ENCODE measurements at places on chromosomes 12 and 14. TPM values are rescaled to one million over a fixed set of nuclear protein-coding genes. Genes with fewer than 3 reads are reported as not detected.
A peak's percentile ranks its signal among the peaks of the same experiment; 100 is the strongest.

DNA sequence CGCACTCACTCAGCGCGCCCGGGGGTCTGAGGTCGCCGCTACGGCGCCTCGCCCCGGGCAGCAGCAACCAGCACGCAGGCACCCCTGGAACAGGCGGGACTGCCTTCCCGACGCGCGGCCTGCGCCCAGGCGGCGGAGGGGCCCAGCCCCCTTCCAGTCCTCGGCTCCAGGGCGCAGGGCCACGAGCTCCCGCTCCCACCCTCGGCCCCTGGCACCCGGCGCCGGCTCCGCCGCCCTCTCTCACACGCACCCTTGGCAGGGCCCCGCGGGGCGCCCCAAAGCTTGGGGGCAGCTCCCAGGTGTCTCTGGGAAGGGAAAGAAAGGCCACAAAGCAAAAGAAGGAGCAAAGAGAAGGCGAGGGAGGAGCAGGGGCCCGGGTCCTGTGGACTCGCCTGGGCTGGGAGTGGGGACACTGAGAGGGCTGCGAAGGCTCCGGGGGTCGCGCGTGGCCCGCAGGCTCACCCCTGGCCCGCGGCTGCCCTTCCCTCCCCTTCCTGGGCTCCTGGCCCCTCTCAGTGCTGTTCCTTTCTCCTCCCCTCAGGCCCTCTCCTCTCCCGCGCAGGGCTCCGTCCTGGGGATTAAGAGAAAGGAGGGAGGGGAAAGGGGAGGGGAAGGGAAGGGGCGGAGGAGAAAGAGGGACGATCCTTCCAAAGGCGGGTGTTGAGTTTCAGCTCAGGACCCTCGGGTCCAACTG is 907 bp upstream of the EFS start:
- DNase-seq = no peak
- H3K36me3 ChIP-seq = peaks cover 8% of the 10 kb centered on the region
- H3K27ac ChIP-seq = peak overlapping the region; percentile 83

DNA sequence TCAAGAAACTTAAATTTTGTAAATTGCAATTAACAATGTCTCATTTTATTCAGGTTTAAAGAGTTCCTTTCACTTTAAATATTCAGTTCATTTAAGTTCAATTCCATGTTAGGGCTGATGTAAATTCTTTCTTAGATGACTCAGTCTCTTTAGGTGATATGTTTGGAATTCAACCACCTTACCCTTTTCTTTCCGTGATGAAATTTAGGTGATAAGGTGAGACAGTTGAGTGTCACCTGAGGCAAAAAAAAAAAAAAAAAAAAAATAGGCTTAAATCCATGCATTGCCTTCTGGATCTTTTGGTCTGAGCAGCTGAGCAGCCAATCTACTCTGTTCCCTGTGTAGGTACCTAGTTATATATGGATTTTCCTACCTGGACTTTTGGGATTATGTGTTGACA is 299.5 kb downstream of the DAD1 start:
- no peaks in the 10 kb centered on the region for H3K27me3 ChIP-seq
- H3K27ac ChIP-seq = peak overlapping the region; percentile 22

DNA sequence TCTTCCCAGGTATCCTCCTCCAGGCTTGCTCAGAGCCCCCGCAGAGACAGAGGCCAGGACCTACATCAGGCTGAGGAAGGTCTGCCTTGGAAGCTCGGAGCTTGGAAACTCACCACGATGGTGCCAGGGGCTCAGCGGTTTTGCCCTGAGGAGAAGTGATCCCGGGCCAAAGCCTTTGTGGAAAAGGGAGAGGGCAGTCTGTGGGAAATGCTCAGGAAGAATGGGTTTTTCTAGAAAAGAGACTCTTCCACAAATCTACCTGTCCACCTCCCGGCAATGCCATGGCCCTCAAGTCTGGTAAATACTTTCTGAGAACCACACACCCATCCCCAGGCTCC is 8.0 kb downstream of the KRT2 start:
- H3K27ac ChIP-seq = no peak overlapping the region
- peaks cover 5% of the 10 kb centered on the region for H3K4me1 ChIP-seq
- peaks cover 52% of the 10 kb centered on the region for H3K27me3 ChIP-seq
- H3K36me3 ChIP-seq = no peaks in the 10 kb centered on the region
- no peak overlapping the region for H3K4me3 ChIP-seq

DNA sequence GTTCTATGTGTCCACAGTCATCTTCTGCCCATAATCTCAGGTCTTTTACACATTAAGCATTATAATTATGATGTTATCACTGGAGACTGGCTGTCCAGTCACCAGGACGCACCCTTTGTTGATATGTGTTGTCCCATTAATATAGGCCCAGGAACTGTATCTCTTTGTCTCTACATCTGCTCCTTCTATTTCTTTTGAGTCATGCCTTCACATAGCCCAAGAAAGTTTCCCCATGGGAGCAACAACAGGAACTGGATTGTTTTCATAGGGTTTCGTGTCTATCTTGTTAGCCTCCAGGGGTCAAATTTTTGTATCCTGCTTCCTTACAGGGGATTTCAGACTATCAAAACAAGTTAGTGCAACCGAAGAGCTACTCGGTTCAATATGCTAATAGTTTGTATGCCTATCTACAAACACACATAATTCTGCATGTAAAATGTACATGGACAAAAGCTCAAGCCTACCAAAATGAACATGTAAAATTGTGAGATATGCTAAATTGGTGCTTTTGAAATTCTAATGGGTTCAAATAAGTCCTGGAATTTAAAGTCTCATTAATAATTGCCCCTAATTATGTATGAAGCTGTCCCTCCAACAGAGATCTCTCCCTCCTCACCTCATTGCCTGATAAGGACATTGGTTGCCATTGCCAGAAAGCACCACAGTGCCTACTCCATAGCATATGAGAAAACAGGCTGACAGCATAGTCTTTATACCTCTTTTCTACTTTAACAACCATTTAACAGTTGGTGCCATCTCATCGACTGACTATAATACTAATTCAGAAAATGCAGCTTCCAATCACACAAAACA is 99.8 kb upstream of the DIO2 start:
- H3K4me1 ChIP-seq = peaks cover 15% of the 10 kb centered on the region
- no peak for DNase-seq
- H3K27me3 ChIP-seq = no peaks in the 10 kb centered on the region
- H3K36me3 ChIP-seq = no peaks in the 10 kb centered on the region

- H3K4me1 ChIP-seq = no peaks in the 10 kb centered on the region
- H3K4me3 ChIP-seq = no peak overlapping the region
- H3K27me3 ChIP-seq = peaks cover 6% of the 10 kb centered on the region
- no peak for DNase-seq
- no peaks in the 10 kb centered on the region for H3K36me3 ChIP-seq
- H3K27ac ChIP-seq = peak overlapping the region; percentile 65
These were observed 13.9 kb upstream of the CLEC4E start for GRCh38 chr12:8554451-8555195.

- peaks cover 14% of the 10 kb centered on the region for H3K27me3 ChIP-seq
- H3K36me3 ChIP-seq = no peaks in the 10 kb centered on the region
- H3K4me3 ChIP-seq = no peak overlapping the region
- no peaks in the 10 kb centered on the region for H3K4me1 ChIP-seq
These were observed 6.5 kb upstream of the TMBIM4 start for GRCh38 chr12:66176105-66176900.

GRCh38 chr14:69204753-69205152 is 13.5 kb downstream of the EXD2 start:
- no peaks in the 10 kb centered on the region for H3K27me3 ChIP-seq
- DNase-seq = no peak
- peaks cover 15% of the 10 kb centered on the region for H3K4me1 ChIP-seq
- H3K27ac ChIP-seq = no peak overlapping the region

The LTBP2 gene
- total RNA-seq = 1.1 TPM

The TDP1 gene
- 38.4 TPM for total RNA-seq

Measured in type B pancreatic cell (in vitro differentiated cells).